Globus pallidus (tissue), 1 donor: ENCODE measurements at places on chromosomes 13 and 19.

DNA sequence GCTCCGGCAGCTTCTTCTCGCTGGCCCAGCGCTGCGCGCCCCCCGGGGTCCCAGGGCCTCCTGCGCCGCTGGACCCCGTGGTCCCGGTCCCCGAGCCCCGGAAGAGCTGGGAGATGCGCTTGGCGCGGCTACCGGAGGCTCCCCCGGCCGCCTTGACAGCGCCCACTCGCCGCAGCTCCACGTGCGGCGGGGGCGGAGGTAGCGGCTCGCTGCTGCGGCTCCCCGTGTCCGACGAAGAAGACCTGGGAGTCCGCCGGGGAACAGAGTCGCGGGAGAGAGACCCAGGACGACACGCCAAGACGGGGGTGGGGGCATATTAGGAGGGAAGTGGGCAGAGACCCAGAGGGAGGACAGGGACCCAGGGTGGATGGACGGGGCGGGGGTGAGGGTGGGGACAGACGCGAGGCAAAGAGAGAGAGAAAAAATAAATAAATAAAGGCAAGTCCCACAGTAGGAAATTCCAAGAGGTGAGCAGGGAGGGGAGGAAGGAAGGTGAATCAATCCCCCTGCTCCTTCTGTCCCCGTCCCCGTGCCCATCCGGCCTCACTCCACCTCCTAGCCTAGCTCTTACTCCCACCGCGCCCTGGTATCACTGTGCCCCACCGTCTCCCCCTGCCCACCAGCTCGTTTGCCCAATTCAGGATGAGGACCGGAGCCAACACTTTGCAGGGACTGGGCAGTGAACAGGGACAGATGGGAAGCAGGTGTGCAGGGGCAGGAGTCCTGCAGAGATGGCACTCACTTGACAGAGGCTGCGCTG, 826 bp downstream of the RASIP1 start:
- DNase-seq: no peak

- peak; percentile 26 for DNase-seq
These were observed 579.5 kb downstream of the UQCRFS1 start for GRCh38 chr19:28633319-28634018.

DNA sequence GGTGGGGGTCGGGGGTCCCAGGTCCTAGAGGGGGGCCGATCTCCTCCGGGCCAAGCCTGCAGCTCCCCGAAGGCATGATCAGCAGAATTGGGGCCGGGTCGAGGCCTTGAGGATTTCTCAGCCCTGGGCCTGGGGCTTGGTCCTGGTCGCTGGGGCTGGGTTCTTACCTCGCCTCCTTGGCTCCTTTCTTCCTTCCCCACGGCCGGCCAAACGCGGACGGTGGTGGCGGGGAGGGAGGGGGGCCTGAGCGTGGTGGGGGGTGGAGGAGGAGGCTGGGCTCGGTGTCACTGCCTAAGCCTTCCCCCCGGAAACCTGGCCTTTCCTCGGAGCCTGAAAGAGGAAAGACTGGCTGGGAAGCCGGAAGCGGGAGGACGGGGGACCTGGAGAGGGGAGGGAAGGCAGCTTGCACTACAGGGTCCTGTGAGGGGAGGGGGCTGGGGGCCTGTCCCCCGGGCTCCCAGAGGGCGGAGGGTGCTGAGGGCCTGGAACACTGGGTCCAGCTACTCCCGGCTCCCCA, at the start of gene ZNF579:
Gene ZNF579, minus strand, starts transcription at position 221 of the 517 bp plus-strand sequence. CDS start 1,209 bp downstream, outside the sequence.
- peak; percentile 88 for DNase-seq

- DNase-seq: no peak
These were observed 1413.0 kb upstream of the PRR20A start for GRCh38 chr13:55727683-55728082.

GRCh38 chr13:47216176-47216822, 319.4 kb upstream of the HTR2A start:
- DNase-seq: no peak

DNA sequence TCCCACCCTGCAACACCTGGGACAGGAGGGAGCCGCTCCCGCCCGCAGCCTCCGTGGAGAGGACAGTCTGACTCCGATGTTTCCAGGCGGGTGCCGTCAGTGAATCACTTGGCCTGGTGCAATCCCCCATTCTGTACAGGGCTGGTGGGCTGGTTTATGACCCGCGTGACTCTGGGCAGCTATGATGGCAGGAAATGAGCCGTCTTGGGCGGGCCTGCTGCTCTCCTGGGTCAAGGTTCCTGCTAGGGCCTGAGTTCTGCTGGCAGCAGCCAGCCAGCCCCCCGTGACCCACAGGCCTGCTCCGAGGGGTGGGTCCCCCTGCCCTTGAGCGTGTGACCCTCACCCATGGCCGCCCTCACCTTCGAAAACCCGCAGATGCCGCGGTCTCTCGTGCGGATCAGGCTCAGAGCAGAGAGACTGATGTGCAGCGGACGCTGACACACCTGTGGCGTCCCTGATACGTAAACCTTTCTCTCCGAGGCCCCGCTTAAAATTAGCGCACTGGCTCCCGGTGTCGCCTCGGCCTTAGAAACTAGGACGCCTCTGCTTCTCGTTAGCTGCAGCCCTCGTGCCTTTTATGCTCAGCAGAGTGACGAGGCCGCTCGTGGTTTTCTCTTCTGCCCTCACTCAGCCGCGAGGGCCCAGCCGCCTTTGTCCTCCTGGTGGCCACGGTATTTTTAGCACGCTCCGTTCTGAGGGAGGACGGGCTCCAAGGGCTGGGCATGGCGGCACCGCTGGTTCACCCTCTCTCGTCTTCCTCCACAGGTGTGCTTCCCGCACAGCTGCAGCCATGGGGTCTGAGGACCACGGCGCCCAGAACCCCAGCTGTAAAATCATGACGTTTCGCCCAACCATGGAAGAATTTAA, 63.4 kb downstream of the KDM4B start:
- DNase-seq: no peak

DNA sequence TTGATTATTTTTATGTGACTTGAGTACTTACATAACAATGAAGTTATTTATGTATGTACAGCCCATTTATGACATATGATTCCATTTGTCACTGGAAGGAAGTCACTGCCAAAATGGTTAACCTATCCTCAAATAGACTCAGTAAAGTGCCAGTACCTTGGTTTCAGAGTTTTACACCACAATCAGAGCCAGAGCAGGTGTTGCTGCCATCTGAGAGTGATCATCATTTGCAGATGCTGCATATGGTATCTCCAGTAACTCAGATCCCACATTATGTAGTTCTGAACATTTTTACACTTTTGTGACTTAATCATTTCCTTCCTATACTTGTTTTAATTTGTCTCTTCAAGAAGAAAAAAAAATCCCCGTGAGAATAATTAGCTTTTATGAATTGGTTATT, 313.3 kb downstream of the HS6ST3 start:
- no peak for DNase-seq

DNA sequence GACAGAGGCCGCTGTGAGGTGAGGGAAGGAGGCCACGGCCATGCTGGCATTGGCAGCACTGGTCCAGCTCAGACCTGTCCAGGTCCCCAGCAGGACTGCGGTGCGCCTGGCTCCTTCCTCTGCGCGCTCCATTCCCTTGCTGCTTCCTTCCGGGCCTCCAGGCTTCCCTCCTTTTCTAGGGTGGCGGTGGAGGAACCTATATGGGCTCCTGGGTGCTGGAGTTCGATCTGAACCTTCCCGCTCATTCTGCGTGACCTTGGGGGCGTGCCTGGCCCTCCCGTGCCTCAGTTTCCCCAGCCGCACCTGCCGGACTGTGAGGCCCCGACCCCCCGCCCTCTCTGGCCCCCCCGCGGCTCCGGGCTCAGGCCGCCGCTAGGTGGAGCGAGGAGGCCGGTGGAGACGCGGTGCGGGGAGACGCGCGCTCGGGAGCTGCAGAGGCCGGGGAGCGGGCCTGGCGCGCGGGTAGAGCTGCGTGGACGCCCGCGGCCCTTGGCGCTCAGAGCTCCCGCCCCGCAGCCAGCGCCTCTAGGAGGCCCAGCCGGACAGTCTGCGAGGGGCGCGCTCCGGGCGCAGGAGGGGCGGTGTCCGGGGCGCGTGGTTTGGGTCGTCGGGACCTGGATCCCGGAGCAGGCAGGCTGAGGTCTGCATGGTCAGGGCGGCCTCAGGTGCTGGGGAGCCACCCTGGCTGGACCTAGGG, 29.9 kb downstream of the EFNA2 start:
- DNase-seq: peak; percentile 54

DNA sequence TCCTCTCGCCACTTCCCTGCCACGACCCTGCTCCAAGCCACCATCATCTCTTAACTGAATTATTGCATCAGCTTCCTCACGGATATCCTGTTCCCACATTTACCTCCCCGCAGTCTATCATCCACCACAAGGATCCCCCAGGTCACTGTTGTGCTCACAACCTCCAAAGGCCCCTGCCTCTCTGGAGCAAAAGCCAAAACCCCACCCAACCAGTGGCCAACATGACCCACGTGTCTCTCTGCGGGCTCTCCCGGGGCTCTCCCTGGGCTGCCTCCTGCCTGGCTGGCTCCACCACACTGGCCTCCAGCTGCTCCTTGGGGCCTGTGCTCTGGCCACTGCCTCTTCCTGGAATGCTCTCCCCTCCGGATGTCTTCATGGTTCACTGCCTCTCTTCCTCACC, 809.3 kb downstream of the UQCRFS1 start:
- no peak for DNase-seq

- DNase-seq: no peak
These were observed 15.4 kb downstream of the GTPBP3 start for GRCh38 chr19:17352608-17353280.

GRCh38 chr13:71079638-71080037, 787.4 kb downstream of the DACH1 start:
- no peak for DNase-seq

DNA sequence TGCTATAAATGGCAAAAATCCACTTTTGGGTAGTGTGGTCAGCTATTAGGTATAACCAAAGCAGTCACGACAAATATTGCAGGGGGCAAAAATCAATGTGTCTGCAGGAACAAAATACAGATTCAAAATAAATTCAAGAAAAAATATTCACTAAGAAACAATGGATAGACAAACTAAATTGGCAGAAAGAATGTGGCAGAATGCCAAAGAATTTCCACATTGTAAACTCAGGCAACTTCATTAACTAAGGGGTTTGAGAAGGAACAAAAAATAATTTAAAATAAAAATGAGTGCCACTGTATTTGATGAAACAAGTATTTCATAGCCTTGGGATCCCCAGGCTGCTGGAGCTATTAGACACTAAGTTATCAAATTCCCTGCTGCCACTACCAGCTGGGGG, 193.1 kb downstream of the VWA8 start:
- no peak for DNase-seq

- DNase-seq: peak; percentile 31
These were observed 57.8 kb downstream of the IER2 start for GRCh38 chr19:13207846-13208671.

DNA sequence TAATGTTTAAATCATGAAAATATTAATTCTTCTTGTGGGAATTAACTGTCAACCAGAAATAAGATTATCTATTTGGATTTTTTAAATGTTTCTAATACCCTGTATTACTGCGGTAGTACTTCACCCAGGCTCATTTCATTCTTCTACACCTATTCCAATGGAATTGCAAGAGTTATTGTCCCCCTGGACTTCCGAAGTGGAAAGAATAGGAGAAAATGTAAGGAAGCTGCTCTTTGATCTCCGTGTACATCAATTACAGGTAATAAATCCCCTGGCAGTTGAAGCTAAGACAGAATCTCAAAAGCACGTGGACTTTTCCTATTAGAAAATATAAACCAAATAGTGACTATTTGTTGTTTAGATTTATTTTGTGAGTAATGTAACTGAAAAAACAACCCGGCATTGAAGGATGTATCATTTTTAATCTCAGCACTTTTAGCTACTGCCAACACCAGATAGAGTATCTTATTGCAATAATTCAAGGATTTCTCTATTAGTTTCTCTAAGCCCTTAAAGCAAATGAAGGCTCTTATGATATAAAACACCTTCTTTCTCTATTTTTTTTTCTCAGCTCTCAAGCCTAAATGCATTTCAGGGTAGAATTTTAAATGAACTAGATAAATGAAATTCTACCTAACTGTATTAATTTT, 77.3 kb downstream of the MZT1 start:
- no peak for DNase-seq

GRCh38 chr19:55508120-55508519, 19.9 kb downstream of the SSC5D start:
- no peak for DNase-seq

GRCh38 chr19:49415102-49415809, 8.0 kb downstream of the PTH2 start:
- DNase-seq: no peak

DNA sequence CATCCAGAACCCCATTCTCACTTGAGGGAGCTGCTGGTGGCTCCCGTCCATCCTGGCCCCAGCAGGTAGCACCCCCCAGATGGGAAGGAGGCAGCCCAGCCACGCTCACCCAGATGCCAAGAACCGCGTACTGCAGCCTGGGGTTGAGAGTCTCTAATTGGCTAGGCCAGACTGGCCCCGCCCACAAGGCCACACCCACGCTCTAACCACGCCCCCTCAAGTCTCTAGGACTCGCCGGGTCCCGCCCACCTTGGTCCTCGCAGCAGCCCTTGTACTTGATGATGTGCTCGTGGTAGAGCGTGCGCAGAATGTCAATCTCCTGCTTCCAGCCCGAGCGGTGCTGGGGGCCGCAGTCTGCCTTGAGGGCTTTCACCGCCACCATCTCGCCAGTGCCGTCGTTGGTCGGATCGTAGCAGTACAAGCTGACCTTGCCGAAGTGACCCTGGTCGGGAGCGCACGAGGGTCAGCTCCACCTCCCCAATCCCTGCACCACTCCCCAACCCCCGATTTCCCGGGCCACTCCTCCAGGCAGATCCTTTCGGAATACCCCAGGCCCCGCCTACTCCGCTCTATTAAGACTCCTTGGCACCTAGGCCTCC, 14.5 kb upstream of the ICAM3 start:
- DNase-seq: no peak

DNA sequence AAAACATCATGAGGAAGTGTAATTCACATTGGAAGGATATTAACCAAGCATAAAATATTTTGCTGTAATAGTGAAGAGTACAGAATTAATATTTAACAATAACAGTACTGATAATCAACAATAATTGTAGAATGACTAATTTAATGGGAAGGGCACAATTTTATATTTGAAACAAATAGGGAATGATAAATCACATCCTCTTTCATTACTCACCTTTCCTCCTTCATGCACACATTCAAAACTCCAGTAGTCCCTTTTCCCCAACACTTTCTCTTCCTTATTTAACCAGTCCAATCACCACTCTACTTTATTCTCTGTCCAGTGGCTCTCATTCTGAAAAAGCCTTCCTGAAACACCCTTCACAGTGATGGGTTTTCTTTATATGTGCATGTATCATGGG, 110.8 kb upstream of the POSTN start:
- DNase-seq: no peak

GRCh38 chr19:7247155-7247554, 47.1 kb downstream of the INSR start:
- DNase-seq: no peak

DNA sequence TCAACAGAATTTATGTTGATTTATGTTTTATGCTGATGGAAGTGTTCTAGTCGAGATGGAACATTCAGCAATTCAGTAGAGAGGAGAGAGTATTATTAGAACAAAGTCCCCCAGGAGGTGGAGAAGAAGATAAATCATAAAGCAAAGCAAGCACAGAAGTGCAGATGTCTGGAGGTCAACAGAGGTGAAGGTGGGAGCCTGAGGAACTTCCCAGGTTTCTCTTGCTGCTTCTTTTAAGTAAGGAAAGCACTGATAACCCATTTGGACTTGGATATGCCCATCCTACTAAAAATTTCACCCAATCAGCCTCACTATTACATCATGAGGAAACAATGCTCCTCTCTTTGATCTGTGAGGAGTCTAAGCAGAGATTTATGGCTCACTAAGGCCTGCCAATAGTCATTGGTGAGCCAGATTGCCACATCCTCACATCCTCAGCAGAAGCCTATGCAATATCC, 98.8 kb downstream of the EPSTI1 start:
- no peak for DNase-seq

- no peak for DNase-seq
These were observed 885.0 kb downstream of the UQCRFS1 start for GRCh38 chr19:28327905-28328304.

GRCh38 chr13:113080361-113080831, 25.2 kb upstream of the F7 start:
- no peak for DNase-seq
